ENCODE measurements at places on chromosomes 3 and 15.

- DNase-seq, result no peak
These were observed 25.8 kb downstream of the GRIP2 start for GRCh38 chr3:14514323-14514720.

DNA sequence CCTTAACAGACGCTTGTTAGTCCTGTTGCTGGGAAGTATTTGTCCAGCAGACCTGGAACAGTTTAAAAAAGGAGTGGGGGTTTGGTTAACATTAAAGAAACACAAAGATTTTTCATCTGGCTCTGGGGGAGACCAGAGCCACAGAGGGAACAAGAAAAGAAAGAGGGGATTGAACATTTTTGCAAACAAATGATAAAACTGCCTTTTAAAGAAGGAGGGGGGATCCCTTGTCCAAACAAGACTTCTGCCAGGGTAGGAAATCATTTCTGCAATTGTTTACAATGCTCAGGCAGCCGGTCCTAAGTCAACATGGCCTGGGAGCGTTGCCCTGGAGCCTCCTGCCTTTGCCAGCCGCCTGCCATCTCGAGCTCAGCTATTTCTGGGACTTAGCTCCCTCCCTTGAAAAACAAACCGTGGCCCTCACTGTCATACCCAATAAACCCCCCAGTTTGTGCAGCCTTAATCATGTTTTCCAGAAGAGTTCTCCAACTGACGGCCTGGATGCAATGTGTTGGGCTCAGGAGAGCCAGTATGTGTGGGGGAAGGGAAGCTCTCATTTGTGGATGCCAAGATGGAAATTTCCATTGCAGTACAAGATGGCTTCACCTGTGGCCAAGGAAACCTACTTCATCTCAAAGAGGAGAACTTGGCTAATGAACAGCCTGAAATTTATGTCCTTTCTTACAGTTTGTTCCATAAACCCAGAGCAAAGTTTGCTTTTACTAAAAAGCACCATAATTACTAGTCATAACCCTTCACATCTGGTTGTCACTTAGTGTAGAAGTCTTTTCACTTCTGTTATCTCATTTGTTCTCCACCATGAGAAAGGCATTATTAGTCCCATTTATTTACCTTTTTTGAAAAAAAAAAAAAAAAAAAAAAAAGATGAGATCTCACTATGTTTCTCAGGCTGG lies 75.9 kb upstream of the RNU6-1 start:
- peak; percentile 57 for DNase-seq

- no peak for DNase-seq
These were observed 200.2 kb upstream of the LRRN1 start for GRCh38 chr3:3599016-3599415.

GRCh38 chr15:73303636-73304035 lies 65.1 kb downstream of the HCN4 start:
- peak; percentile 19 for DNase-seq

DNA sequence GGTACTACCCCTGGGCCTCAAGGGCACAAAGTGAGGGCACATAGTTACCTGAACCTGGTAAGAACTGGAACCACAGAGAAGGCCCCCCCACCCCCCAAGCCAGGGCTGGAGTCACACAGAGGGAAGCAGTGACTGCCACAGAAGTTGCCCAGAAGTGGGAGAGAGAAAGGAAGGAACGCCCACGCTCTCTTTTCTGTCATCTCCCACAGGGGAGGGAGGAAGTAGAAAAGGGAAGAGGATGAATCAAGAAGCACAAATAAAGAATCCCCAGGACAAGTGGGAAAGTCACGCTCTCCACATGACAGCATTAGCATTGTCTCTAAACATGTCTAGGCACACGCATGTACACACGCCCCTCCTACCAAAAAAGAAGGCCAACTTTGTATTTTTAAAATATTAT lies 114.7 kb upstream of the FRMD4B start:
- no peak for DNase-seq

GRCh38 chr3:70558956-70559355 lies 246.5 kb upstream of the MDFIC2 start:
- DNase-seq, result no peak

DNA sequence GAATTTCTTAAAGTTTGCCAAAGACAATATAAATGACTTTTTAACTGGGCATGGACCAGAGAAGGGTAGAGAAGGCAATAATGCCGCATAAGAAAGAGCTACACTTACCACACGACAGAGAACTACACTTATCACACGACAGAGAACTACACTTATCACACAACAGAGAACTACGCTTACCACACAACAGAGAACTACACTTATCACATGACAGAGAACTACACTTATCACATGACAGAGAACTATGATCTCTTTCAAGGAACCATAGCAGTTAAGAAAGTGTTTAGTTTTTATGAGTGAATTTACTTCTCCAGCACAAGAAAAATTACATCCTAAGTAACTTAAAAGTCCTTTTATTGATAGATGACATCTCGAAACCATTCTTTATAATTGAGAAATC lies 32.0 kb downstream of the DCUN1D1 start:
- DNase-seq, result no peak

GRCh38 chr15:20340331-20340811 lies 201.2 kb downstream of the GOLGA6L6 start:
- no peak for DNase-seq

- no peak for DNase-seq
These were observed 76.7 kb downstream of the CBLB start for GRCh38 chr3:105791919-105792786.

DNA sequence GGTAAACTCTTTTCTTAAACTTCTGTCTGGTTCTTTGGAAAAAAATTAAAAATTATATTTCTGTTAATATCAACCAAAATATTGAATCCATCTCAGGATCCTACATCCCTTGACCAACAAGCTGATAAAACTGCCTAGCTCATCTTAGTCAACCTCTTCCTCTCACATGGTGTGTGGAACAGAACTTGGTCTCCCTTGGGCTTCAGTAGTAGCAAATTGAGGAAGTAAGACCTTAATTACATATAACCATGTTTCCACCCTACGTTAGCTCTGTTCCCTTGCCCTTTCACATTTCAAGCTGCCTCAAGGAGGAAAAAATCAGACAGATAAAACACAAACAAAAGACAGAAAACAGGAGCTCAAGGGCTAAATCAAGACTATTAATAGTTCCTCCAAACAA lies 116.4 kb downstream of the GREM1 start:
- no peak for DNase-seq

DNA sequence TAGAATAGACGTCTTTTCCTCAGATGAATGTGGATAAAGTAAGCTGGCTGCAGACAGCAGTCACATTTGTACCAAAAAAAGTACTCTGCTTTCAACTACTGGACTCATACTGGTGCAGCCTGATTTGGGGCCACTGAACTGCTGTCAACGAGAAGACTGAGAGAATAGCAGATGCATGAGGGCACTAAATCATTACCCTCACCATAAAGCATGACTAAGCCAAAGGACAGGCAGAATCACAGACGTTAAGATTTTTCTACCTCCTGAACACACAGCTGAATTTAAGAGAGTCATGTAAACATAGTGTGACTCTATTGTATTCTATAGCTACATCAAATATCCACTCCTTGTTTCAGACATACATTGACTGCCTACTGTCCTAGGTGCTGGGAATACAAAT lies 67.8 kb upstream of the CDAN1 start:
- DNase-seq, result no peak

DNA sequence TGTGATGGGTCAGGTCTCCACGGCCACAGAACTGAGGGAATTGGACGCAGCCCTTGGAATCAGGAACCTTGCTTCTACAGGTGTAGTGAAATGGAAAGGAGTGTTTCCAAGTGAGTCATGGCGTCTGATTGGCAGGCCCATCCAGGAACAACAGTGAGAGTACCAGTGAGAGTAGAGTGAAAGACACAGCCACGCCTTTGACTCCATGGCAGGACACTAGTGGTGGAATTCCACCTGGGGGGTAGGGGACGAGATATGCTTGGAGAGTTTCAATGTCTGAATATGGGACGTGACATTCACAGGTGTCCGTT lies 3.0 kb upstream of the SLC28A1 start:
- DNase-seq, result no peak

DNA sequence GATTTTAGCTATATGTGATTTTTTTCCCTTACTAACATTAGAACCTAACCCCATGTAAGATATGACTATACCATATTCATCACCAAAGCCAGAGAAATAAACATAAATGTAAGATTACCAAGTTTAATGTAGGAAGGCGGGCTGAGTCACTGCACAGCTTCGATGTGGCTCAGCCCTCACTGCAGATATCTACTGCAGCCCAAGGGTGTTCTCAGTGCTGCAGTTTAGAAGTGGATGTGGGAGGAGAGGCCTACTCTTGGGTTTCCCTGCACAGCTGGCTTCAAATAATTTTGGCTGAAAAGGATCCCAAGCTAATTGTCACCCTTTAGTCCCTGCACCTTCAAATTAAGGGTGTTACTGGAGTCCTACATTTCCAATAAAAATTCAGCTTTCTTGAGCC lies 9.3 kb downstream of the ARPP19 start:
- no peak for DNase-seq

GRCh38 chr3:1456781-1457311 lies 364.0 kb downstream of the CNTN6 start:
- no peak for DNase-seq

DNA sequence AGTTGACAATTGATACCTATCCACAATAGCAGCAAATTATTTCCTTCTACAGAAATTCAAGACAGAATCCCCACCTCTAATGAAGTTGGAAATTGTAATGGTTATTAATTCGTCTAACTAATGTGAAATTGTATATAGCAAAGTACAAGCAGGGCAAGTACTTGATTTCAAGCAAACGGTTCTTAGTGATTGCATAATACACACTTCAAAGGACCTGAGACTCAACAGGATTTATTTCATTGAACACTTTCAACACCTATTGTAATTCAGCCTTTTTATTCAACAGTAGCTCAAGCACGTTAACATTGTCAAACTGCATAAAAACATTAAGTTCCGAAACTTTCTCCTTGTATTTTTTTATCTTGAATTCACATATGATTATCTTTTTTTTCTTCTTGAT lies 40.2 kb upstream of the AGTR1 start:
- no peak for DNase-seq

- DNase-seq, result no peak
These were observed 191.2 kb downstream of the PLCL2 start for GRCh38 chr3:17075907-17076306.

DNA sequence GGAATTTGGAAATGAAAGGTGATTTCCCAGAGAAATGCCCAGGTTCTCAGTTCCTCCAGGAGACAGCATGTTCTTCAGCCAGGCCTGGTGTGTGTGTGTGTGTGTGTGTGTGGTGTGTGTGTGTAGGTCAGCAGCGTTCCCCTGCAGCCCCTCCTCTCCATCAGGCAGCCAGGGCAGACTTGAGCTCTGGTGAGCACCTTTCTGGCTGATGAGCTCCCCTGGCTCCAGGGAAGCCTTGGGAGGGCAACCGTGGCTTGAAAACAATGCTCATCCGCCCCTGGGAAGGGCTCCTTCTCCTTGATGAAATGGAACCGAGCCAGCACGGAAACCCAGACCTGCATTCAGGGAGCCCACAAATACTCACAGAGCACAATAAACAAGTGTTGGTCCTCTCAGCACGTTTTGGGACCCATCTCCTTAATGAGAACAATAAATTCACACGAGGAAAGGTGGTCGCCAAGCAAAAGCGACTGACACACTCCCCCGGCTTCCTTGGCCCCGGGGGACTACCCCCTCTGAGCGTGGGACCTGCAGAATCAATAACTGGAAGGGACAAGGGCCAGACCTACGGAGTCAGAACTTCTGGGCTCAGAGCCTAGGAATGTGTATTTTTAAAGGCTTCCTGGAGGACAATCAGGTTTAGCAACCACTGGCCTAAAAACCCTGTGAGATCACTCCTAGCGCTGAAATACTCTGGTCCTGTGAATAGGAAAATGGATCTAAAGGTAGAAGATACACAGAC lies 38.6 kb upstream of the HES1 start:
- DNase-seq, result no peak

DNA sequence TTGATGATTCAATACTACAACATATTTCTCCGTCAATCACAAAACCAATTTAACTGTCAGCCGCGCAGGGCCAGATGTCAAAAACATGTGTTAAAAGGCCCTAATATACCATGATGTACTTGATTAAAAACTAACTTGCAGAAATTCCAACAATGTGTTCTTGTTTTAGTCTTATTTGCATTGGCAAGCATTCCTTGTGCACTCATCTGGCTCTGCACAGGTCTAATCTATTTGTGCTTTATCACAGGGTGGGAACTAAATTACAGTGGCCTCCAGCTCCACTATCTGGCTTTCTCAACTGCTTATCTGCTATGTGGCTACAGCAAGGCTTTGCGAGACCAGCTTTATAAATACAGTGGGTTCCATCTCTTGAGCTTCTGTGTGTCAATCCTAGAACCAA lies 455.5 kb downstream of the ERC2 start:
- no peak for DNase-seq

DNA sequence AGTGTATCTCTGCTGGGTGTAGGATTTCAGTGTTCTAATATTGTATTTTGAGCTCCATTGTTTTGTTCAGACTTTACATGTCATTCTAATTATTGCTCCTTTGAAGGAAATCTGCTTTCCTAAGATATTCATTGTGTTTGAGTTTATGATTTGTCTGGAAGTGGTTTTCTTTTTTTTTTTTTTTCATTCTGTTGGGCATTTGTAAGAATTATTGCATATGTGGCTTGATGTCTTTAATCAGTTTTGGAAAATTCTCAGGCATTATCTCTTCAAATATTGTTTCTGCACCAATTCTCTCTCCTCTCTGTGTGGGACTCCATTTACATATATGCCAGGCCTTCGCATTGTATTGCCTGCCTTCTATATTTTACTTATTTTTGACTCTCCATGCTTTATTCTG lies 65.8 kb upstream of the RNU6-1 start:
- DNase-seq, result no peak

- DNase-seq, result no peak
These were observed 27.2 kb downstream of the SLC6A6 start for GRCh38 chr3:14429640-14430039.

DNA sequence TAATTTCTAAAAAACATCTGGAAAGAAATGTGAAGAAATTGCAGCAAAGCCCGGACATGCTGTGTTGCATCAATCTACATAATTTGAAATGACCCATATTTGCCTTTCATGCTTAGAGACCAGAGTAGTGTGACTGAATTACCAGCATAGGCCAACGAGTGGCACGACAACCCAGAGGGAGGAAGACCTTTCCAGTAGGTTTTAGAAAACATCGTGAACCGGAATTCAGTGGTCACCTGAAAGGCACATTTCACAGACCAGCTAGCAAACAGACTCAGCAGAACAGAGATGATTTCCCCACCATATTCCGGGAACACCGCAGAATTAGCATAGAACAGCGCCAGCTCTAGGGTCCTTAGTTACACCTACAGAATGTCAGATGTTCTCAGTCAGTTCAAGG lies 620.0 kb upstream of the ZNF385D start:
- no peak for DNase-seq

DNA sequence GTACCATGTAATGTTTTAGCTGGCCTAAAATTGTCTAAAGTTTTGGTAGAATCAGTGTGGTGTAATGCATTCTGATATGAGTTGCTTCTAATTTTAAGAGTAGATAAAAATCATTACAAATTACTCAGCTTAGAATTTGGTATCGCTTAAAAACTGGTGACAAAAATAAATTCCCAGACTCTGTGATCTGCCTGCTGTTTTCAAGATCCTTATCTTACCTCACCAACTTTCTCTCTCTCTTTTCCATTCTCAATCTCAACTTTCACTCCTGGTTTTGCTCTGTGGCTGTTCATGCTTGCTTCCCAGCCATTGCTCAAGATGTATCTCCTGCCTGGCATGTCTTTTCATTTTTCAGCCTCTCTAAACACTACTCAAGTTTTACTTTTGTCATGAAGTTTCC lies 45.7 kb downstream of the TCF12 start:
- no peak for DNase-seq

GRCh38 chr15:63986751-63987341 lies 59.4 kb downstream of the DAPK2 start:
- DNase-seq, result no peak

GRCh38 chr15:65337436-65338070 lies 33.1 kb downstream of the RNU5B-1 start:
- no peak for DNase-seq

Data from left renal pelvis (tissue), 4 donors.